ENCODE measurements at places on chromosomes 16 and 17.

DNA sequence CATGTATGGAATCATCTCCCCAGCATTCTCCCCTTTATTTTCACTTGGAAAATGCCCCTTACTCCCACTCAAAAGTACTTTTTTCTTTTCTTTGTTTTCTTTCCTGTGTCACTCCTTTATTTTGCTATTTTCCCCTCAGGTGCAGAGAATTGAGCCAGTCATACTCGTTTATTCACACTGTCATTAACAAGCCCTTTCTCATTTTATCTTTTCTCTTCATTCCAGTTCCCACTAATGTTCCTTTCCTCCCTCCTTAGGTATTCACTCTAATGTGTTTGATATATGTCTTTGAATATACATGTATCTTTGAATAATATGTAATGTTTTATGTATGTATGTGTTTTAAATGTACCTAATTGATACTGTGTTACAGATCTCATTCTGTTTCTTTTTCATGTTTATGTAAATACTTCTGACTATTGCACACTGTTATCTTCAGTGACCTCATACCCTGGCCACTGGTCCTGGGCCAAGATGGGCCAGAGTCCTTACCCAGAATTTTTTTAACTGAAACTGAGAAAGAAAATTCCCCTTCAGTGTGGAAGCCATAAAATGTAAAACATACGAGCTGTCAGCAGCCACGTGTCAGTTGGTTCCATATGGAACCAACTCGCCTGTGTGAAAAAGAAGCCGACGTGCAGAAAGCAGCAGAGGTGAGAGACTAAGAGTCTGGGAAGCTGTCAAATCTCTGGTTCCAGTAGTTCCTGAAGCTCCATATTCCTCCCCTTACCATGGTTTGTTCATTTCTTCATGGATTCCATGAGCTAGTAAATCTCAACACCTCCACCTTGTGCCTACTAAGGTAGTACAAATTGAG, 5.8 kb downstream of the SRR start:
- no peak for DNase-seq

- peak; percentile 68 for DNase-seq
Observed at GRCh38 chr16:84643180-84643583, 5.1 kb upstream of the KLHL36 start.

DNA sequence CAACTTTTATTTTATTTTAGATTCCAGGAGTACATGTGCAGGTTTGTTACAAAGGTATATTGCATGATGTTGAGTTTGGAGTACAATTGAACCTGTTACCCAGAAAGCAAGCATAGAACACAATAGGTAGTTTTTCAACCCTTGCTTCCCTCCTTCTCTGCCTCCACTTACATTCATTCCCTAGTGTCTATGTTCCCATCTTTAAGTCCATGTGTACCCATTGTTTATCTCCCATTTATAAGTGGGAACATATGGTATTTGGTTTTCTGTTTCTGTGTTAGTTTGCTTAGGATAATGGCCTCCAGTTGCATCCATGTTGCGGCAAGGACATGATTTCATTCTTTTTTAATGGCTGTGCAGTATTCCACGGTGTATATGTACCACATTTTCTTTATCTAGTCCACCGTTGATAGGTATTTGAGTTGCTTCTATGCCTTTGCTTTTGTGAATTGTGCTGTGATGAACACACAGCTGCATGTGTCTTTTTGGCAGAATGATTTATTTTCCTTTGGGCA, 114.0 kb upstream of the NACA2 start:
- no peak for DNase-seq

- DNase-seq: no peak
Observed at GRCh38 chr16:67936124-67936879, at the start of gene PSMB10. PSMB10 (minus strand) TSS chr16:67936850; CDS start chr16:67936749, 101 bp downstream.

DNA sequence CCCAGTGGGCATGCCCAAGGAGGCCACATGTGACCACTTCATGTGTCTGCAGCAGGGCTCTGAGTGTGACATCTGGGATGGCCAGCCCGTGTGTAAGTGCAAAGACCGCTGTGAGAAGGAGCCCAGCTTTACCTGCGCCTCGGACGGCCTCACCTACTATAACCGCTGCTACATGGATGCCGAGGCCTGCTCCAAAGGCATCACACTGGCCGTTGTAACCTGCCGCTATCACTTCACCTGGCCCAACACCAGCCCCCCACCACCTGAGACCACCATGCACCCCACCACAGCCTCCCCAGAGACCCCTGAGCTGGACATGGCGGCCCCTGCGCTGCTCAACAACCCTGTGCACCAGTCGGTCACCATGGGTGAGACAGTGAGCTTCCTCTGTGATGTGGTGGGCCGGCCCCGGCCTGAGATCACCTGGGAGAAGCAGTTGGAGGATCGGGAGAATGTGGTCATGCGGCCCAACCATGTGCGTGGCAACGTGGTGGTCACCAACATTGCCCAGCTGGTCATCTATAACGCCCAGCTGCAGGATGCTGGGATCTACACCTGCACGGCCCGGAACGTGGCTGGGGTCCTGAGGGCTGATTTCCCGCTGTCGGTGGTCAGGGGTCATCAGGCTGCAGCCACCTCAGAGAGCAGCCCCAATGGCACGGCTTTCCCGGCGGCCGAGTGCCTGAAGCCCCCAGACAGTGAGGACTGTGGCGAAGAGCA, 4.4 kb downstream of the WFIKKN2 start:
- no peak for DNase-seq

DNA sequence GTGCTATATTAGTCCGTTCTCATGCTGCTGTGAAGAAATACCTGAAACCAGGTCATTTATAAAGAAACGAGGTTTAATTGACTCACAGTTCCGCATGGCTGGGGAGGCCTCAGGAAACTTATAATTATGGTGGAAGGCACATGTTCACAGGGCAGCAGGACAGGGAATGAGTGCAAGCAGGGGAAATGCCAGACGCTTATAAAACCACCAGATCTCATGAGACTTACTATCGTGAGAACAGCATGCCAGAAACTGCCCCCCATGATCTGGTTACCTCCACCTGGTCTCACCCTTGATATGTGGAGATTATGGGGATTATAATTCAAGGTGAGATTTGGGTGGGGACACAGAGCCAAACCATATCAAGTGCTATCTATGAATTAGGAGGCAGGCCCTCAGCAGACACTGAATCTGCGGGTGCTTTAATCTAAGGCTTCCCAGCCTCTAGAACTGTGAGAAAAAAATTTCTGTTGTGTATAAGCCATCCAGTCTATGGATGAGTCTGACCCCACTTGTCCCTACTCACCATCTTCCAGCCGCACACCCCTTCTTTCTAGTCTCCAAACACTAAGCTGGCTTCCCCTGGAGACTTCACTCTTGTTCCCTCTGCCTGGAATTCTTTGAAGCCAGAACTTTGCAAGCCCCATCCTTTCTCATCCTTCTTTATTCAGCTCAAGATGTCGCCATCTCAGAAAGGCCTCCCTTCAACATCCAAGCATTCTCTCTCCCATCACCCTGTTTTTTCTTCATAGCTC, 772 bp upstream of the NUP93 start:
- no peak for DNase-seq

DNA sequence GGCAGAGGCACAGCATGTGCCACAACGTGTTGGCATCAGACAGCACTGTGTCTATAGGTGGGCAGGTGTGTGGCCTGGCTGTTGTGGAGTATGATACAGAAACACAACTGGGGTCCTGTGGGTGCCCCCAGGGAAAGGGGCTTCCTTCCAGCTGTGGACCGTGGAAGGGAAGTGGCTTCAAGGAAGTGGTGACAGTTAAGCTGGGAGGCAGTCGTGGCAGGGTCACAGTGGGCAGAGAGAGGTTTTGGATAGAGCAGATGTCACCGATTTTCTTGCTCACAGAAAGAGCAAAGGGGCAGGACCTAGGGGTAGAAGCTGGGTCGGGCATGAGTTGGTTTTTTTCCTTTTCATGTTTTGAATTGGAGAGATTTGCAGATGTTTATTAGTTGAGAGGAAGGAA, 11.2 kb upstream of the ORAI3 start:
- DNase-seq: no peak

Data from mucosa of gallbladder (tissue), 1 donor.